ENCODE measurements at places on chromosomes 1 and 21.
A peak's percentile ranks its signal among the peaks of the same experiment; 100 is the strongest.

DNA sequence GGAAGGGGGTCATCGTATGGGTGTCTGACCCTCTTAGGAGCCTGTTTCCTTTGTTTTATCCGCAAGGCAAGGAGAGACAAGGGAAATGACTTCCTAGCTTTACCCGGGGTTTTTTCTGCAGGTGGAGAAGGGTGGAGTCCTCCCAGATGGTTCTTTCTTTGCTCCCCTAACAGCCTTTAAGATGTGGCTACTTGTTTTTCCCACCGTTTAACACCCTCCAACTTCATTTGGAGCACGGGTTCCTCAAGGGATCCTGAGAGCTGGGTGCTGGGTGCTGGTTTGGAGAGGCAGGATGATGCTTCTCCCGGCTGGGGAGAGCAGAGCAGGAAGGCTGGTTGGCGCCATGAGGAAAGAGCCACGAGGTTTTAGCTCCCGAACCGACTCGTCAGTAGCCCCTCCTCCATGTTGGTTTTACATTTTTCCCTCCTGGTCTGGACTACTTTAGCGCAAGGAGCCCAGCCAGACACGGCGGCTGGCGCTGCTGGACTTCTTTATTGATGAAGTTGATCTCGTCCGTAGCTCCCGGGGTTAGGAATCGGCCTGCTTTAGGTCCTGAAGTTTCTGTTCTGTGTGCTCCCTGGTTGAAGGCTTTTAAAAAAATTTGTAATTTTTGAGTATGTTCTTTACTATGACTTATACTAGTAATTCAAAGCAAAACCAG lies 1.4 kb downstream of the UCK2 start:
- peak; percentile 69 for DNase-seq

DNA sequence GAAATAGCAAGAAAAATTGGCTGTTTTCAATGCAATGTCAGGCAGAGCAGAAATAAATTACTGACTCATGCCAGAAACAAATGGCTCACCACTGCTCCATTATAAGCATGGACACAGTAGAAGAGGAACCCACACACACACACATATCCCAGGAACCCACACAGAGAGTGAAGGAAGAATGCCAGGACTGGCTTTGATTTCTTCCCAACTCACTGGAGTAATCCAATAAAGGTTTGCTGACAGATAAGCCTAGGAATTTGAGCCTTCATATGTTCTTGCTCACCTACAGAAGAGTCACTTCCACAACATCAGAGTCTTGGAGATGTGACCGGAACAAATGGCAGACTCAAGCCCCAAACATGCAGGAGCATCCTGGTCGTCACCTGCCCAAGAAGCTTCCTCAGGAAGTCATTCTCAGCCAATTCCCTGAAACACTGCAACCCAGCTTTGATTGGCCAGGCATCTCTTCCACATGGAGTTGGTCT lies 2.2 kb downstream of the SH3BP5L start:
- DNase-seq, result no peak

GRCh38 chr1:89804642-89805237 lies 16.1 kb upstream of the LRRC8D start:
- DNase-seq, result peak; percentile 17

DNA sequence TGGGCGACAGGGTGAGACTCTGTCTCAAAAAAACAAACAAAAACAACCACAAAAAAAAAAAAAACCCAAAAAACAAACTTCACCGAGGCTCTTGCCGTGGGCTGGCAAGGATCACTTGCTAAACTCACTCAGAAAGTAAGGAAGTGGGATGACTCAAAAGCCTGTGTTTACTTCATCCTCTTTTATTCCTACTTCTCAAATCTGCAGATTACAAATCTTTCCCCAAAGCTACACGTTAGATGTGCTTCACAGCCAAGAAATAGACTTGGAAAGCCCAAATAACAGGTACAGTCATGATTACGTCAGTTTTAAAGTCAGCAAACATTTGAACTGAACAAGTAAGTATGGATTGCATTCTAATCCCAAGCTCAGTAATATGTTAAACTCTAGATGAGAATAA lies 359.3 kb downstream of the ADGRL2 start:
- DNase-seq, result no peak

GRCh38 chr1:60904099-60904851 lies 178.1 kb upstream of the NFIA start:
- no peak for DNase-seq

DNA sequence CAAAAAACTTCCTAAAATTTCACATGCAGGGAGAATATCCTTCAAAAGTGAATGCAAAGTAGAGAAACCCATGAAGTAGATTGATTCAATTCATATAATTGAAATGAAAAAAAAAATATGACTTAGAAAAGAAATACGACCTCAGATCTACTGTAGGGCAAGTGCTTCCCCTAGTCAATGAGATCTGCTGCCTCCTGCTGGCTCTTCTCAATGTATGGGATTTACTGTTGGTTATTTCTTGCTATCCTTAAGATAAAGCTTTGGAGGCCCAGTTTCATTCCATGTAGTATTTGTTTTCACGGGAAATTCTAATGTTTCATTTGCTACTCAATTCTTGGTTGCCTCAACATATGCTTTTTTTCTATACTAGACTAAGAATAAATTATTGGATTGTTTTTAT lies 46.2 kb downstream of the ZNF648 start:
- DNase-seq, result no peak

GRCh38 chr1:107547363-107548155 lies 406.7 kb downstream of the NTNG1 start:
- DNase-seq, result no peak

DNA sequence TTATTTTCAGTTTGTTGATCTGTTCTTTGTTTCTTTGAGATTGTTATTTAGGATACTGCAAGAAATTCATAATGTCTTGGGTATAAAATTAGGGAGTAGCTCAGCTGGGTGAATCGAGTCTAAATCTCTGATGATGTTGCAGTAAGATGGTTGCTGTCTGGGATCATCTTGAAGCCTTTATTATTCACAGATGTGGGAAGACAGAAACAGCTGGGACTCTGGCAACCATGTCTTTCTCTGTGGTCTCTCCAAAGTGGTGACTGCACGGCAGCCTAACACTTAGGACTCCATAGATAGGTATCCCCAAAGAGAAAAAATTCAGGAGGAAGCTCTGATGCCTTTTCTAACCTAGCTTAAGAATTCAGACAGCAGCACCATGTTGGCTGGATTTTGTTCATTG lies 52.7 kb downstream of the RAP1A start:
- no peak for DNase-seq

DNA sequence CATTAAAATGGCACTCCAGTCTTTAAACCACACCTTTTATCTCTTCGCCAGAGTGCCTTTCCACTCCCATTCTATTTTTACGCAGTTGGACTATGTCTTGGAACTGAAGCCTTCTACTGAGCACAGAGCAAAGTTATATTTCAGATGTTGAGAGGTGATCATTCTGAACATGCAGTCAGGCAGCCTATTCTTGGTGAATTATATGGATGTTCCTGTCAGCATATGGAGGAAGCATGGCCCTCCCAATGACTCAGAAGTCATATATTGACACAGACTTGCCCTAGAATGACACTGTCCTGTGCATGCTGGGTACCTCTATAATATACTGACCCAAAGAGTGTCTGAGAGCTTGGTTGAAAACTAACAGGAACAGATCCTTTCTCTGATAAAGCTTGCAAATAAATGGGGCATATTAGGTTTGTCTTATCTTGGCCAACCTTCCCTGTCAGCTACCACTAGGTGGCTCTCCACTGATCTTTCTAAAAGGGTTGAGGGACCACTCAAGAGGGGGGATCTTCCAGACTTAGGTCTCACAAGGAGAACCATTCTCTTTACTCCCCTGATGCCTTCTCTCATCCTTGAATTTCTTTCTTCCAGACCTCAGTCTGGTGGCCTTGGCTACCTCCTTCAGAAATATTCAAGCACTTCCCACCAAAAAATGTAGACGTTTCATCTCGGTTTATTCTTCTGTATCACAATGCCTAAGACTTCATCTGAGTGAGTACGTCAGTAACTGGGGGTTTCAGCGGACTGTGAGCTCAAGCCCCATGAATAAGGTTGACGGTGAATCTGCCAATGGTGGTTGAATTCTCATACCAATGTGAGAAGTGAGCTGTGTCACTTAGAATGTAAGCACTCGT lies 11.8 kb upstream of the ALG14 start:
- DNase-seq, result no peak

DNA sequence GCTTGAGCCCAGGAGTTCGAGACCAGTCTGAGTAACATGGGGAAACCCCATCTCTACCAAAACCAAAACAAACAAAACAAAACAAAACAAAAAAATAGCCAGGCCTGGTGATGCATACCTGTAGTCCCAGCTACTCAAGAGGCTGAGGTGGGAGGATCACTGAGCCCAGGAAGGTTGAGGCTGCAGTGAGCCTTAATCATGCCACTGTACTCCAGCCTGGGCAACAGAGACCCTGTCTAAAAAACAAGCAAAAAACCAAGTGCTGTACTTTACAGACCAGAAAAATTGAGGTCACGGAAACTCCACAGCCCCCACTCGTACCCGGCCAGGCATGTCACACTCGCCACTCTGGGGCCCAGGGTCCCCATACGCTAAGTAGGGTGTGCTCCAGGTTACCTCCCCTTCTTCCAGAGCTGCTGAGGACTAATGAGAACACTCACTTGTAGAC lies 22.9 kb downstream of the ATP2B4 start:
- DNase-seq, result peak; percentile 60

DNA sequence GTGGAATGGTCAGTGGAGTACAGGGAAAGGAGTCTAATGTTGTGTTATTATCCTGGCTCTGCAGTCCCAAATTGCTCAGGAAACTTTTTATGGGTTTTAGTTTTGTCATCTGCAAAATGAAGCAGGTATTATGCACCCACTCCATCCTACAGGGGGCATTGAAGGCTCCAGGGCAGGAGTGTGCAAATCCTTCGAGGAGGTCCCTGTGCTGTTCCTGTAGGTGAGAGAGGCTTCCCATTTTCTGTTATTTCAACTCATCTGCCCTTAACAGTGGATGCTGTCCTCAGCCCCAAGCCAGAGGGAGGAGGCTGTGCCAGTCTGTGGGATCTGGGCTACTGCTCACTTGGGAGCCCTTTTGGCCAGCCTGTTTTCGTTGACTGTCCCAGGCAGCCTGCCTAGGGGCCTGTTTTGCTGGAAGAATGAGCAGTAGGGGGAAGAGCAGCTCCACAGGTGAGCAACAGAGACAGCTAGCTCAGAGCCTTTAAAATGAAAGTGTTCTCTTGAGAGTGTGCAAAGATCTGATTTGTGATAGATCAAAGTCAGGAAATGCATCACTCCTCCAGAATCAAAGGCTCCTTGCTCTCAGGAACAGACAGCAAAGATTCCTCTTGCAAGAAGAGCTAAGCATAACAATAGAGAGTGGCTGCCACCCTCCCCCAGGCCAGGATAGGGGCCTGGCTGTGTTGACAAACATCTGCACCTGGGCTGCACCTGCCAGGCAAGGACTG lies 317.6 kb upstream of the PROX1 start:
- no peak for DNase-seq

GRCh38 chr1:11237356-11237755 lies 25.0 kb downstream of the MTOR start:
- DNase-seq, result no peak

DNA sequence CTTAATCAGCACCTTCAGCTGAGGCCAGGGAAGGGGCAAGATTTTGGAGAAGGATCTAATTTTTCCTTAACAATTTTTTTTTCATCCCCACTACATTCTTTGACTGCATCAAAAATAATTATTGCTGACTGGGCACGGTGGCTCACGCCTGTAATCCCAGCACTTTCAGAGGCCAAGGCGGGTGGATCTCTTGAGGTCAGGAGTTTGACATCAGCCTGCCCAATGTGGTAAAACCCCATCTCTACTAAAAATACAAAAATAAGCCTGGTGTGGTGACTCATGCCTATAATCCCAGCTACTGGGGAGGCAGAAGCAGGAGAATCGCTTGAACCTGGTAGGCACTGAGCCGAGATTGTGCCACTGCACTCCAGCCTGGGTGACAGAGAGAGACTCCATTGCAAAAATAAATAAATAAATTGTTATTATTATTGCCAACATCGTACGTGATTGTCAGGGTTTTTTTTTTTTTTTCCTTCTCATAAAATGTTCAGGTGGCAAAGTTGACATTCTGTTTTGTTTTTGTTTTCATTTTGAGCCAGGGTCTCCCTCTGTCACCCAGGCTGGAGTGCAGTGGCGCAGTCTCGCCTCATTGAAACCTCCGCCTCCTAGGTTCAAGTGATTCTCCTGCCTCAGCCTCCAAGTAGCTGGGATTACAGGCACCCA lies 37.3 kb upstream of the MORC3 start:
- no peak for DNase-seq

DNA sequence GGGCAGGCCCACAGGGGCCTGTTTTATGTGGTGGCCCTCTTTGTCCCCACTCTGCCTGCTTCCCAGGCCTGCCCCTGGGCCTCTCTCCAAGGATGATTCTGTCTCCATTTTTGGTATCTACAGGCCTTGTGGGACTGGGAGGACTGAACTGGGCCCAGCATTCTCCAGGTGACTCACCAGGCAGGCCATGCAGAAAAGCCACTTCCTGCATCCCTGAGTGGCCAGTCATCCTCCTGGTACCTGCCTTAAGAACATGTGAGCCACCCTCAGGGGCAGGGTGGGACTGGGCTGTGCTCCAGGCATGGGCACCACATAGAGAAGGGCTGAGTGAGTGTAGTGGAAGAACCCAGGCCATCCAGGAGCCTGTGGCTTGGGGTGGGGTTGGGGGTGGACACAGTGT lies 20.0 kb upstream of the BCAR3 start:
- DNase-seq, result peak; percentile 62

- no peak for DNase-seq
These were observed 85.3 kb upstream of the USP25 start for GRCh38 chr21:15644489-15644888.

GRCh38 chr21:44846224-44846484 lies 27.3 kb downstream of the PTTG1IP start:
- DNase-seq, result no peak

- no peak for DNase-seq
These were observed 14.6 kb downstream of the ADAR start for GRCh38 chr1:154593390-154593789.

GRCh38 chr1:198068285-198068684 lies 88.5 kb upstream of the NEK7 start:
- no peak for DNase-seq

GRCh38 chr1:25735956-25736529 lies 64.0 kb upstream of the SELENON start:
- no peak for DNase-seq

GRCh38 chr1:172698224-172698623 lies 39.3 kb downstream of the FASLG start:
- DNase-seq, result peak; percentile 32

- no peak for DNase-seq
These were observed 50.0 kb upstream of the PRELP start for GRCh38 chr1:203425663-203425975.

DNA sequence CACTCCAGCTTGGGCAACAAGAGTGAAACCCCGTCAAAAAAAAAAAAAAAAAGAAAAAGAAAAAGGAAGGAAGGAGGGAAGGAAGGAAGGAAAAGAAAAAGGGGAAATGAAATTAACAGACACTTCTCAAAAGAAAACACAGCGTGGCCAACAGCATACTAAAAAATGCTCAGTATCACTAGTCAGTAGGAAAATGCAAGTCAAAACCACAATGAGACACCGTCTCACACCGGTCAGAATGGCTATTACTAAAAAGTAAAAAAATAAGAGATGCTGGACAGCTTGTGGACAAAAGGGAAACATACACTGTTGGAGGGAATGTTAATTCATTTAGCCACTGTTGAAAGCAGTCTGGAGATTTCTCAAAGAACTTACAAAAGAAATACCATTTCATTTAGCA lies 369.5 kb upstream of the BRINP3 start:
- no peak for DNase-seq

- DNase-seq, result peak; percentile 40
These were observed 976 bp upstream of the BMP8B start for GRCh38 chr1:39789571-39790110.
